ENCODE measurements at places on chromosomes 2 and 18.
A peak's percentile ranks its signal among the peaks of the same experiment; 100 is the strongest.

DNA sequence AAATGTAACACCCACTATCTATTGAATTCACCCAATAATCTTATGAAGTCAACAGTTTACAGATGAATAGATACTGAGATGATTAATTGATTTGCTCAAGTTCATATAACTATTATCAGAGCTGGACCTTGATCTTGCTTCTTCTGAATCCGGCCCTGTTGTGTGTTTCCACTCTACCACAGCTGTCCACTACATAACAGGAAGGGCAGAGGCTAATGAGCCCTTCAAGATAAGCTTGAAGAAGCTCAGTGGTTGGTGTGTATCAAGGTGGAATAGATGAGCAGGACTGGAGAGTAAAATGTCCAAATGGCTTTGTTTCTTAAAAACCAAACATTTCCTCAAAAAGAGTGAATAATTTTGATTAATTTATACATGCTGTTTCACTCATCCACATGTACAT lies 56.4 kb upstream of the ITGB6 start:
- DNase-seq, result no peak

DNA sequence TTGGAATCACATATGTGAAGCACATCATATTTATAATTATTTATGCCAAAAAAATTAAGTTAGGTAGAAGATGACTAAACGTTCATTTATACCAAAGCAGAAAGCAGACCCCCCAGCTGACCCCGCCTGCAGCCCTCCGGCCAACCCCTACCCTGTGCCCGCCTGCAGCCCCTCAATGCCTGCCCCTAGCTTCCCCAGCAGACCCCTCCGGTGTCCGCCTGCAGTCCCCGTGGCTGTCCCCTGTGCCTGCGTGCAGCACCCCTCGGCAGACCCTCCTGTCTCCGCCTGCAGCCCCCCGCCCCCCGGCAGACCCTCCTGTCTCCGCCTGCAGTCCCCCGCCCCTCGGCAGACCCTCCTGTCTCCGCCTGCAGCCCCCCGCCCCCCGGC lies 136.2 kb downstream of the NFATC1 start:
- DNase-seq, result no peak

DNA sequence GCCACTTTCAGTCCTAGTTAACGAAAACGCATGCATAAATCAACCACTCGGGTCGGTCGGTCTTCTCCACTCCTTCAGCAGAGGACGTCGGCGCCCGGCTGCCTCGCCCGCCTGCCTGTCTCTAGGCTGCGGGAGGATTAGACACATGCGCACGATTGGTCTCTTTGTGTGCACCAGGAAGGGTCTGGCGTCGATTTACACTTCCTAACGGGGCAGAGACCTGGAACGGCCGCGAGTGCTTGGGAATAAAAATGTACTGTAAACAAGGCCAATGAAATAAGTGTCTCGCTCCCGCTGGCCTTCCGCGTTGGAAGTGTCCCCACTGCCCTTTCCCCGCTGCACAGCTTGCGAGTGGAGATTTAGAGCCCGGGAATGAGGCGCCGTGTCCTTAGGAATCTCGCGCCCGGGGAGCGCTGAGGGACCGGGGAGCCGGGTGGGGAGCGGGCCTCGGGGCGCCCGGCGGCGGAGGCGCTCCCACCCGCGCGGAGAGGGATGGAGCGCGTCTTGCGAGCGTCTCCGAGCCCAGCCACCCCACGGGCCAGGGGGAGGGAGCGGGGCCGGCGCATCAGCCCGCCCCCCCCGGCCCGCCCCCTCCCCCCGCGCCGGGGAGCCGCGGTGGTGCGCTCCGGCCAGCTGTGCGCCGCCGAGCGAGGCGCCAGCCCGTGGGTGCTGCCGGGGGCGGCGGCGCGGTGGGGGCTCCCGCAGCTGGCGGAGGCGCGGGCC lies at the start of gene DOK6:
Gene DOK6 (plus strand): TSS at position 636 of the 723 bp plus-strand sequence.
- DNase-seq, result peak; percentile 91

GRCh38 chr2:153455403-153455802 lies 23.2 kb downstream of the RPRM start:
- no peak for DNase-seq

- no peak for DNase-seq
Observed at GRCh38 chr2:6231166-6231565, 539.0 kb downstream of the SOX11 start.

DNA sequence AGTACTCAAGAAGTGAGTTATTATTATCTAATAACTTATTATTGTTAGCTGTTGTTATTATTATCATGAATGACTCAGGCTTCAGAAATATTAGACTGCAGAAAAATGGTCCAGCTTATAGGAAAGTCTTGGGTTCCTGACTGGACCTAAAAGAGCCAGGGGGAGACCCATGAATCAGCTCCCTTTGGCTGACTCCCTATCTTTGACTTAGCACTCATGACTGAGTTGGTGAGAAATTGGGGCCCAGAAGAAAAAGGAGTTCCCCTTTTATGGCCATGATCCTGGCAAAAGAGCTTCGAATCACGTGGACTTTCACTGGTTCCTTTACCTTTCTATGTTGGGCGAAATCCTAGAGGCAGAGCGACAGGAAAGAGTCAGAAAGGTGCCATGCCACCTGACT lies 145.8 kb downstream of the MYO3B start:
- no peak for DNase-seq

Measured in NCI-H69 (cell line).